NCI-H2171 treated with DMSO at 0.1 percent for 48 hours (cell line): ENCODE measurements at places on chromosomes 2 and 18.

DNA sequence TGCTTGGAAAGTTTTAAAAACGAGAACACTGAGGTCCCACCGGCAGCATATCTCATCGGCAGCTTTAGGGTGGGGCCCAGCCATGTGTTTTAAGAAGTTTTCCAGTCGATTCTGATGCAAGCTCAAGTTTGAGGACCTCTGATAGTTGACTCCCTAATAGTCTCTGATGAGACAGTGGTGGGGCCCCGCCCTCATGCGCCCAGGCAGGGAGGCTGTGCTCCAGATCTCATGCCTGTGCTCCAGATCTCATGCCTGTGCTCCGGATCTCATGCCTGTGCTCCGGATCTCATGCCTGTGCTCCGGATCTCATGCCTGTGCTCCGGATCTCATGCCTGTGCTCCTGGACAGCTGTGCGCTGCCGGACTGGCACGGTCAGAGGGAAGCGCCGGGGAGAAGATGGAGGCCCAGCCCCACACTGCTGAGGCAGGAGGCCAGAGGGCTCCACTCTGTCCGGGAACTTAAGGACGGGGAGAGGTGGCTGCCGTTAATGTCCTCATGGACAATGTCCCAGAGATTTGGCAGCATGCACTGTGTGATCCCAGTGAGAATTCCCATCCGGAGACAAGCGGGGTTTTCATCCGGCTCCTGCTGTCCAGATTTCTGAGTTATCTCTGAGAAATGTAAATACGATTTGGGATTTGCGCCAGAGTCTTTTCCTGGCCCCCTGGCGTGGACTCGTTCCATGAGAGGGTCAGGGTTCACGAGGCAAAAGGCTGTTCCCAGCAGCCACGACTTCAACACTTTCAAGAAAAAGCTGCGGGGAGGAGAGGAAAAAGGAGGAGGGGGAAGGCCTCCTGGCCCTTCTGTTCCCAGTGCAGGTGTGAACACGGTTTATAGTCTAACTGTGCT, 9.4 kb upstream of the COLEC11 start:
- DNase-seq, result no peak

DNA sequence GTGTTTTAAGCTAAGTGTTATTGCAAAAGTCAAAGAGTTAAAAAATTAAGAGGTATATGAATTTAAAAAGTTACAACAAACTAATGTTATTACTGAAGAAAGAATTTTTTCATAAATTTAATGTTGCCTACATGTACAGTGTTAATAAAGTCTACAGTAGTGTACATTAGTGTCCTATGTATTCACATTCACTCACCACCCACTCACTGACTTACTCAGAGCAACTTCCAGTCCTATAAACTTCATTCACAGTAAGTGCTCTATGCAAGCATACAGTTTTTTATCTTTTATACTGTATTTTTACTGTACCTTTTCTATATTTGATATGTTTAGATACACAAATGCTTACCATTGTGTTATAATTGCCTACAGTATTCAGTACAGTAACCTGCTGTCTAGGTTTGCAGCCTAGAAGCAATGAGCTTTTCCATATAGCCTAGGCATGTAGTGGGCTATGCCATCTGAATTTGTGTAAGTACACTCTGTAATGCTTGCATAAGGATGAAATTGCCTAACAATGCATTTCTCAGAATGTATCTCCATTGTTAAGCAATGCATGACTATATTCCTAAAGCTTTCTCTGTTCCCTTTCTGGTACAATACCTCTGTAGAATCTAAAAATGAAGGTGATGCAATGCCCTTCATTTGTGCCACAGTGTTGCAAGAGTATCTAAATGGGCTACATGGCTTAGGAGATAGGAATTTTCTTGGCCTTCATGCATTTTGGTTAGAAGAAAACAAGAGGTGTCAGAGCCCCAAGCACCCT, 370.8 kb upstream of the NT5C1B start:
- no peak for DNase-seq

DNA sequence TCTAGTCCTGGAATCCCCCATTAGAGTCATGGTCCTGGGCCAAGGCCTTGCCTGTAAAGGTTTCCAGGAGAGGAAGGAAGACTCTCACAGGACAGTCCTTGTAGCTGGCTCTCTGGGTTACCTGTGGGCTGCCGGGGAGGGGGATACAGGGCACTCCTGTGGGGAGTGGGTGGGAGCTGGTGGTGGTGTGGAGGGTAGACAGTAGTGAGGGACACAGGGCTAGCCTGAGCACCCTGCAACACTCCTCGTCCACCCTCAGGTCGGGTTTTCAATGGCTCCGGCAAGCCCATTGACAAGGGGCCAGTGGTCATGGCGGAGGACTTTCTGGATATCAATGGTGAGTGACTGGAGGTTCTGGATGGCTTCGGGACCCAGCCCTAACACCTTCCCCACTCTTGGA, 19.7 kb upstream of the ANKRD53 start:
- no peak for DNase-seq

- no peak for DNase-seq
These were observed 6.2 kb downstream of the ANKRD23 start for GRCh38 chr2:96837575-96837974.

- no peak for DNase-seq
These were observed 65.7 kb upstream of the POMC start for GRCh38 chr2:25233916-25234605.

DNA sequence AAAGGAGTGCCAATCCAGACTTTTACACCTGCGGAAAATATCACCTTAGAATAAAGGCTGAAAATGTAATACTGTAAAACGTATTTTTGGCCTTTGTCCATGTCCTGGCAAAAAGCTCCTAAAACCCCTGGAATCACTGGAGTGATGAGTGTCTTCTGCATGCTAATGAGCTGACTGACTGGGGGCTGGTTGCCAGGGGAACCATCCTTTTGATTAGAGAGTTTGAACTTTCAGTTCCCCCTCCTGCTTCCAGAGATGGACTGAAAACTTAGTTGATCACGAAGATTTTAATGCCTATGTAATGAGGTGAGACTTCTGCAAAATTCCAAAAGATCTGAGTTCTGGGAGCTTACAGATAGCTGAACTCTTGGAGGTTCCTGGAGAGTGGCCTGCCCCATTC, 20.5 kb downstream of the PUM2 start:
- no peak for DNase-seq

- DNase-seq, result no peak
These were observed 25.0 kb downstream of the PTPN2 start for GRCh38 chr18:12858991-12859390.

GRCh38 chr18:31789409-31789808, 28.7 kb upstream of the SLC25A52 start:
- DNase-seq, result no peak

DNA sequence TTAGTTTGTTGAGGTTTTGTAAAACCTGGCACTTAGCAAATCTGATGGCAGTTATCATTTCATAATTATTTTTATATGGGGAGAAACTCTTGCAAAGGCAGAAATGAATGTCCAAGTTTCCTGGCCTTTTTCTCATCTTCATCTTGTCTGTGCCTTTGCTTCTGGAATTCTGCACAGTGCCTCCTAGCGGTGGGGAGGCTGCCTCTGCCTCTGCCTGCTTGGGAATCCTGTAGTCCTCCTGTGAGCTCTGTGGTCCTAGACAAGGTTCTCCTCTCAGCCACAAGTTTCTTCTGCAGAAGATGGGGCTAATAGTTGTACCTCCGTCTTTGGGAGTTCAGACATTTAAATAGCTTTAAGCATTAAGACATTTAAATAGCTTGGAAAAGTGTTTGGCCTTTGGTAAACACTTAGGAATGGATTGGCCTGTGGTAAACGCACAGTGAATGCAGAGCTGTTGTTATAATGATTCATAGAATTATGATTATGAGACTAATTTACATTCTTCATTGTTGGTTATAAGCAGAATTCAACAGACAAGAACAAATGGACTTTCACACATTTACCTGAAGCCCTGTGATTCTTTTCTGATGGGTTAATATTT, 101.2 kb downstream of the ZNF236 start:
- no peak for DNase-seq

DNA sequence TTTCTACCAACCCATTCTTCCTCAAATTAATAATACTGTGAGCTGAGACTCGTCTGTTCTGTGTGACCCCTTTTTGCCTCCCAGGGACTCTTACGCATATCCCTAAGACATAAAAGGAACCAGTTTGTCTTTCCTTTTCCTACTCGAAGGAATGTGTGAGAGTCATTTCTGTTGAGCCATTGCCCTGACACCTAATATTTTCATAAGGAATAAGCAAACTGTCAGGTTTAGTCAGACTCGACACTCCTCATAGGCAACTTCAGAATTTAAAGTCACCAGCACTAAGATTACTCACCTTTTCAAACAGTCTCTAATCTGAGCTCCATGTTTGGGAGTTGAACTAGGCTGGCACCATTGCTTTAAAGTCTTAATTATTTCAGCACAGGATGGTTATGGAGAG, 305.5 kb downstream of the IKZF2 start:
- DNase-seq, result no peak

- DNase-seq, result no peak
These were observed 3.0 kb downstream of the PIKFYVE start for GRCh38 chr2:208269091-208269490.

- no peak for DNase-seq
These were observed 93.3 kb downstream of the ALPK2 start for GRCh38 chr18:58535340-58536201.

- no peak for DNase-seq
These were observed 6.2 kb upstream of the TWIST2 start for GRCh38 chr2:238841542-238842164.

DNA sequence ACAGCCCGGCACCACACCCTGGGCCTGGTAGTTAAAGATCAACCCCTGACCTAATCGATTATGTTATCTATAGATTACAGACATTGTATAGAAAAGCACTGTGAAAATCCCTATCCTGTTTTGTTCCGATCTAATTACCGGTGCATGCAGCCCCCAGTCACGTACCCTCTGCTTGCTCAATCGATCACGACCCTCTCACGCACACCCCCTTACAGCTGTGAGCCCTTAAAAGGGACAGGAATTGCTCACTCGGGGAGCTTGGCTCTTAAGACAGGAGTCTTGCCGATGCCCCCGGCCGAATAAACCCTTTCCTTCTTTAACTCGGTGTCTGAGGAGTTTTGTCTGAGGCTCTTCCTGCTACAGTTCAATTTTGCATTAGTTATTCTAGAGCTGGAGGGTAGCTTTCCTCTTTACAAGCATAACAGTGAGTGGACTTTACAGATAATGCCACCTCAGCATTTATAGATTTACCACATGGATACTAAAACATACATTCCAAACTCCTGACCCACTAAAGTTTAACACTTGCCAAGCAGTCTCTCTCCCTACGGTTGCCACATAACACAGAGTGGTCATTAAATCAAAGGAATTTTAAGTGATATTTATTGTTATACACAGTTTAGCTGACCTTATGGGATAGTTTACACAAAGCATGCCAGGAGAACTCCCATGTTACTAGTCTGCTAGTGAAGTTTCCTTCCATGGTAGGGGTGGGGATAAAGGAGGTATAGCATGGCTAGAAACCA, 101.0 kb downstream of the EVA1A start:
- DNase-seq, result no peak

DNA sequence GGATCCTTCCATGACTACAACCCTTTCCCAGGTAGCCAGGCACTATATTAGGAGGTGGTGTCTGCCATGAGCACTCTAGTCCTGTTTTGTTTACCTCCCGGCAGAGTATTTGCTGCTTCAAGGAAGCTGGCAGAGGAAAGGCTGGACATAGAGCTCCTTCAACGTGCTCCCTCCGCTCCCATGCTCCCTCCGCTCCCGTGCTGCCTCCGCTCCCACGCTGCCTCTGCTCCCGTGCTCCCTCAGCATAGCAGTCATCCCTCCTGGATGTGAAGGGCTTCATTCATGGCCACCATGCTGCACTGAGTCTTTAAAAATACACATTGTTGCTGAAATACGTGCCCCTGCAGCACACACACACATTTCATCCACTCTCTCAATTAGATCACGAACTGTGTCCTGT, 181.9 kb upstream of the MYT1L start:
- no peak for DNase-seq

DNA sequence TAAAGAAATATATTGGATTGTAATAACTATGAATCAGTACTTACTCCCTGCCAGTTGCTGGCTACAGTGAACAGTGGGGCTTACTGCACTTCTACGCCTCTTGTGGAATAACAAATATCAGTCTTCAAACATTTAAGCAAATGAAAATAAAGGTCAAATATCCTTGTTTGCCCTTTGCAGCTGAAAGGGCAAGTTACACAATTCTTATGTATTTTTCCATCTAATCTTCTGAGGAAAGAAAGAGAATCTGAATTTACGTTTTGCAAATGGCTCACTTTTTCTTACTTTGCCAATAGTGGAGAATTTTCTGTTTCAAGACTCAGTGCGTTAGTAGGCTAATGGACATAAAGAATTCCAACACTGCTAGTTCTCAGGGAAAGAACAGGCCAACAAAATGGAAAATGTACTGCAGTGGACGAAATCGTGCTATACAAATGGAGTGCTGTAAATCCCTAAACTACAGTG, 157.2 kb upstream of the TMEM200C start:
- no peak for DNase-seq

DNA sequence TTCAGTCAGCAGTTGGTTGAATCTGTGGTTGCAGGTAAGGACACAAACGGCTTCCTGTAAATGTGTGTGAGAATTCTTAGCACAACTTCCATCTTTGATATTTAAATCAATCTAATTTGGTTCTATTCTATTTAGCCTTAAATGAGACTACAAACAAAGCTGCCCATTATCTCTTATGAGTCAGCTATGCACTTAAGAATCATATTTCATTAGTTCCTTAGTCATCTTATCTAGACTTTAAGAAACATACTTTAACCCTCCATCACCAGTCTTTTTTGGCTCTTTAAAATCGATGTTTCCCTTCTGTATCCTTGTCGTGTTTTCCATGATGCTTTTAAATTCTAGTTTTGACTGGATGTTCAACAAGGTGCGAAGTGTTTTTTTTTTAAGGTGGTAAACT, 114.4 kb upstream of the TMEM200C start:
- DNase-seq, result no peak

DNA sequence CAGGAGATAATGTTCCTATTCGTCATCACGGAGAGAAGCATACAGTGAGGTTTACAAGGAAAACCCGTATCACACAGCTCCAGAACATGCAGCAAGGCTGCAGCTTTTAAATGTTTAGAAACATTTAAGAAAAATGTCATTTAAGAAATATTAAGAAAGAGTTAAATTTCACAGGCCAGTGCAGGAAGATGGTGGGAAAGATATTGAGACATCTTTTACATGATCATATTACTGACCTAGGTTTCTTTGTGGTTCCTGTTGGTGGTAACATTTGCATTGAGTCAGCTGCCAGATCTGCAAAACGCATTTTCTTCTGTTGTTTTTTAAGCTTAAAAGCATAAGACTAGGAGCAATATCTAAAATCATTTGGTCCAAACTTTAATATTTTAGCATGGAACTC, 44.9 kb downstream of the CPO start:
- no peak for DNase-seq
